ENCODE measurements at places on chromosomes 12 and 14.

DNA sequence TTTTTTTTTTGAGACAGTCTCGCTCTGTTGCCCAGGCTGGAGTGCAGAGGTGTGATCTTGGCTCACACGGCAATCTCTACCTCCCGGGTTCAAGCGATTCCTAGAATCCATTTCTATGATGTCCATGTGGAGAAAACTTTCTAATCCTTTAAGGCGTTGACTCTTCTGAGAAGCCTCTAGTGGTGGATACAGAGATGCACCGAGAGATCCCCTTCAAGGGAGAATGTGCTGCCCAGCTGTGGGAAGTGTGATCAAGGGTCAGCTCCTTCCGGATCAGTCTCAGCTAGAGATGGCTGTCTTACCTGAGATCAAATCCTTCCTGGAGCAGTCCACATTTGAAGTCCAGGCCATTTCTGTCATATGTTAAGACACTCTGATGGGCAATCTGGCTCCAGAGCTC is 92.7 kb upstream of the HECTD1 start:
- no peak for DNase-seq

- DNase-seq, result no peak
These were observed 115.6 kb upstream of the PKP2 start for GRCh38 chr12:33012226-33012625.

DNA sequence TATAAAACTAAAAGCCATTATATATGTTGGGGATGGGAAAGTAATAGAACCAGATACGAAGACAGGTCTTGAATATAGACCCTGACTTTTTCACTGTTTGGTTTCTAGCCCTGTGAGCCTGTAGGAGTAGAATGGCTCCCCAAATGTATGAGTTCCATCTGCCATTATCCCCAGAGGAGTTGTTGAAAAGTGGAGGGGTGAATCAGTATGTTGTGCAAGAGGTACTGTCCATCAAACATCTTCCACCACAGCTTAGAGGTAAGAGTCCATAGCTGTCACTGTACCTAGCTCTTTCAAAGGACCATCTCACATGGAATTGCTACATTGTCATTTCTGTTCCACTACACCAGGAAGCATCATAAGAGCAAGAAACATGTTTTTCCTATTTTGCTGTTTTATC is 1.1 kb downstream of the NCAPD2 start:
- no peak for DNase-seq

DNA sequence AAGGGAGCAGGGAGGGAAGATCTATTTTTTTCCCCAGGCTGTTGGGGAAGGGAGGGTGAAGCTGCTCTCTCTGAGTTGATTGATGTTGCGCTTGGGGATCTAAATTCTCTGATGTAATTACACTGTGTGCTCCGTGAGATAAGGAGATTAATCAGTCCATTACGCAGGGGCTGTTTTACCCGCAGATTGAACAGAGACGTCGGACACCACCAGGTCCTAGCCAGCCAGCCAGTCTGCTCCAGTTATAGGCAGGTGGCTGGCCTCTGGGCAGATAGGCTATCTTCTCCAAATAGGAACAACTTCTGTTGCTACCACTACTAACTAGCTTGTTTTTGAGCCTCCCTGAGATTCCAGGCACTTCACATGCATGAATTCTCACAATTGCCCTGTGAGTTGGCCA is 91.1 kb downstream of the SRRM4 start:
- no peak for DNase-seq

DNA sequence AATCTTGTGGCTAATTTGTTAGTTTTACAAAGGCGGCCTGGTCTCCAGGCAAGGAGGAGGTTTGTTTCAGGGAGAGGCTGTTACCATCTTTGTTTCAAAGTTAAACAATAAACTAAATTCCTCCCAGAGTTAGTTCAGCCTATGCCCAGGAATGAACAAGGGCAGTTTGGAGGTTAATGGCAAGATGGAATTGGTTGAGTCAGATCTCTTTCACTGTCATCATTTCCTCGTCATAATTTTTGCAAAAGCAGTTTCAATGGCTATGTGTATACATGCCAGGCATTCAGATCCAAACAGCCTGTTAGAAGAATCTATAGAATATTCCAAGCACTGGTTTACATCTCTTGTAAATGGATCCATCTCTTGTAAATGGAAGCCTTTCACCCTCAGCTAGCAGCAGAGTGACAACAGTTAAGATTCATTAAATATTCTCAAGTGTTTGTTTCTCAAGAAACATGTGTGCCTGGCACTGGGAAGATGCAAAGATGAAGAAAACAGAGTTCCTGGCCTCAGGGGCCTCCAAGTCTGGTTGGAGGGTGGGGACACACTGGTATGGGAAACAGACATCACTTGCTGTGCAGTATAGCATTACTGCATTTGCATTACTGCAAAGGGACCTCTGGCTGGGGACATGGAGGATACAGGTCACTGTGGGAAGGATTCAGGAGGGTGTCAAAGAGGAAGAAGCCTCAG is 65.8 kb downstream of the RIN3 start:
- DNase-seq, result no peak

DNA sequence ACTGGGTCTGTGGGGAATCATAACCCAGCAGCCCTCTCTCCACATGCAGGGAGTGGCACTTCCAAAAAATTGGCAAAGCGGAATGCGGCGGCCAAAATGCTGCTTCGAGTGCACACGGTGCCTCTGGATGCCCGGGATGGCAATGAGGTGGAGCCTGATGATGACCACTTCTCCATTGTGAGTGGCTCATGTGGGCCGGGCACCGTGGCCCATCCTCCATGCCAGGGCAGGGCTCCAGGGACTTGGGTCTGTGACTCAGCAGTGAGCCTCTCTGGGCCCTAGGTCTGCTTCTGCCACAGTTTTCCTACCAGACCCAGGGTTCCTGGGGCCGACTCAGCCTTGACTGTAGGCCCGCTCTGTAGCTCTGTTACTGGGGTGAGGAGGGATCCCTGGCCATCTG is 2.2 kb downstream of the NPFF start:
- DNase-seq, result no peak

DNA sequence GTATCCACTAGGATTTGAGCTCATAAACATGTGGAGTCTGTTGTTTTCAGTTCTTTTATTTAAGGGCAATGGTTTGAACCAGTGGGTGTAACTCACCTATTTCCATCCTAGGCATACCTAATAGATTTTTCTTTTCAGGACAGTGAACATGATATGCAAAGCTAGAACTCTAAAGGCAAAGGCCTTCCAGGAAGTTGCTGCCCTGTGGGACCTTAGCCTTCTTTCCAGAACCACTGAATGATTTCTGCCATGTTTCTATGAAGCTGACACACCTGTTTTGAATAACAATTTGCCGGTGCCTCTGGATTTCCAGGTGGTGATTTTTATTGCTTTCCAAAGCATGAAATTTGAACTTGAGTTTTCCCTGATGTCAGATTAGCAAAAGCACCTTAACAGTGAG is 372.9 kb upstream of the FAR2 start:
- DNase-seq, result no peak

DNA sequence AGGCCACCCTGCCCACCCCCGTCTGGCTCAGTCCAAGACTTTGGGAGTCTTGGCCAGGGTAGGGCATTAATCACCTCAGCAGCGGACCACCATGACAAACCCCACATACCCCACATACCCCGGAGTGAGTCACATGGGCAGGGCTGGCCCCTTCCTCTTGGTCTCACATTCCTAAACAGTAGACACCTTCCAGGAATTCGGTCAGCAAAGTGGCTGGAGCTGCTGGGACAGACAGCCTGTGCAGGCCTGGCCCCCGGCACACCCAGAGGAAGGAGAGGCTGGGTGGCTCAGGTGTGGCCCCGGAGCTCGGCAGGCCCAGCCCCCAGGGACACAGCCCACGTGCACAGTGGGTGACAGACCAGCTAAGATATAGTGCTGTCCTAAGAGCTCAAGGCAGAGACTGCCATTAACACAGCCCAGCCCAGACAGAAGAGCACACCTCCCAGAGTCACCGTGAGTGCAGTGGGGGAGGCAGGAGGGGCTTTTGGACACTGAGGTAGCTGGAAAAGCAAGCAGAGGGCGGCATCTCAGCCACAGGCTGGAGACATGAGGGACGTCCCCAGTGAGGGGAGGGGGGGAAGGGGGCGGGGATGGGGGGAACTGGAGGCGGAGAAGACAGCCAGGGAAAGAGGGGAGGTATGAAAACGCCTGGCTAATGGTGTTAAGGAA is 24.0 kb downstream of the CCDC85C start:
- no peak for DNase-seq

- no peak for DNase-seq
These were observed 67.7 kb downstream of the GXYLT1 start for GRCh38 chr12:42076976-42077375.

DNA sequence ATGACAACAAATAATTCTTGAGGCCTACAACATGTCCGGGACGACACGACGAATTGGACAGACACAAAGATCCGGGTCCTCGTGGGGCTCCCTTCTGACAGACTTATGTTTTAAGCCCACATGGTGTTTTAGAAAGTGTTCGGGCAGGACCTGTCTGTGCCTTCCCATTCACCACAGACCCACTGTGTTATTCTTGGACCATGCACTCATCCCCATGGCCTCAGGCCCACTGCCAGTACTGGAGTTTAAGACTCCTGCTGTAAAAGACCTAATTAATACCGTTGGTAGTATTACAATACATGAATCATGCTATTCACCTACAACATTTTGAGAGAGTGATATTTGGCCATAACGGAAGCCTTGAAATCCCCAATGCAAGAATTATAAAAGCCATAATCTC is 20.0 kb downstream of the SLC15A4 start:
- no peak for DNase-seq

- no peak for DNase-seq
These were observed 132.6 kb upstream of the FGD4 start for GRCh38 chr12:32266756-32267155.

GRCh38 chr12:54595471-54595870 is 7.0 kb upstream of the PPP1R1A start:
- DNase-seq, result no peak

Measured in stimulated activated CD8-positive, alpha-beta memory T cell treated with anti-CD3 and anti-CD28 coated beads, Interleukin-2, amount 100 ng/mL, for 1 hour (primary cell).